Activated T-cell treated with anti-CD3 and anti-CD28 coated beads, Interleukin-2, amount 50 U/mL, for 72 hours (primary cell): ENCODE measurements at places on chromosomes 11 and 22.

DNA sequence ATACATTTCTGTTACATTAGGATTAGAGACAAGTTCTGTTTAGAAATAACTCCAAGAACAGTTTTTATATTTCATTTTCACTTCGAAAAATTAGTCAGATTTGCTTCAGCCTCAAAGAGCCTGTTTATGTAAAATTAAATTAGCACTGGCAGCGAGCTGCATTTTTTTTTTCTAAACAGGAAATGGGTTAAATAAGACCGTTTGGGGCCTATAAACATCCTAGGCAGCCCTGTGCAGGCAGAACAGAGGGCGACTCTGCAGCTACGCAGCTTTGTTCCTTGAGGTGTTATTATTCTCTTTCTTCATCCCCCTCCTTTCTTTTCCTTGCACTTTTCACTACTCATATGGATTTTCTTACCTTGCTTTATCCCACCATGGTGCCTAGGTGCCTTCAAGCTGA, 48.7 kb downstream of the CWC15 start:
- no peak for DNase-seq

DNA sequence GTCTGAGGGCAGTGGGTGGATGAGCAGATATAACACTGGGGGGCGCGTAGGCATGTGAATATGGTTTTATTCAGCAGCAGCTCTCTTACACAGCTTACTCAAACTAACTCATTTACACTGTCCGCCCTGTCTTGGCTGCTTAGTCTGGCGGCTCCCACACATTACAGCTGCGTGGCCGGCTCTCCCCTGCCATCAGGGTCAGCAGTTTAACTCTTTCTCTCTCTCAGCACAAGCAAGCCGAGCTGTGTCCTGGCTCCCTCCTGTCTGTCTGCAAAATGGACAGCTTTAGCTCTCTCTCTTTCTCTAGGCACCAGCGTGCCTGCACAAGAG, 1310.1 kb upstream of the RAG2 start:
- DNase-seq: no peak

GRCh38 chr22:37442537-37442936, 15.3 kb upstream of the ELFN2 start:
- no peak for DNase-seq

GRCh38 chr11:130592056-130592455, 143.6 kb downstream of the ADAMTS15 start:
- DNase-seq: no peak

GRCh38 chr11:26985943-26986342, 8.0 kb upstream of the FIBIN start:
- DNase-seq: no peak

- DNase-seq: no peak
Measured at GRCh38 chr11:117303101-117303500, 12.0 kb downstream of the BACE1-AS start.

GRCh38 chr22:45564349-45565030, 61.8 kb downstream of the FBLN1 start:
- DNase-seq: no peak
